ENCODE measurements at places on chromosomes 7 and 10. TPM values are rescaled to one million over a fixed set of nuclear protein-coding genes. Genes with fewer than 3 reads are reported as not detected.

MNX1 gene
- total RNA-seq, result 2.7 TPM

MOGAT3 gene
- not detected for total RNA-seq

IL2RA gene
- total RNA-seq, result not detected

HTR5A gene
- total RNA-seq, result not detected

IL6 gene
- 207 TPM for total RNA-seq

RNF133 gene
- total RNA-seq, result 0.40 TPM

ZNF503 gene
- 10.5 TPM for total RNA-seq

GDF10 gene
- total RNA-seq, result not detected

OPN1SW gene
- total RNA-seq, result not detected

AS3MT gene
- 2.3 TPM for total RNA-seq

VSIR gene
- 55.4 TPM for total RNA-seq

TUBAL3 gene
- 1.6 TPM for total RNA-seq

CALCR gene
- 0.17 TPM for total RNA-seq

NKX6-2 gene
- not detected for total RNA-seq

GJD4 gene
- total RNA-seq, result not detected

SLC29A4 gene
- total RNA-seq, result 2.5 TPM

SERPINE1 gene
- 11.9 TPM for total RNA-seq

PLAC9 gene
- total RNA-seq, result not detected

Measured in NCI-H460 (cell line).